ENCODE measurements at places on chromosomes 2 and 18.

GRCh38 chr18:48320639-48320945 lies 88.6 kb downstream of the ZBTB7C start:
- DNase-seq = no peak

GRCh38 chr18:26637983-26638382 lies 89.6 kb upstream of the KCTD1 start:
- DNase-seq = no peak

DNA sequence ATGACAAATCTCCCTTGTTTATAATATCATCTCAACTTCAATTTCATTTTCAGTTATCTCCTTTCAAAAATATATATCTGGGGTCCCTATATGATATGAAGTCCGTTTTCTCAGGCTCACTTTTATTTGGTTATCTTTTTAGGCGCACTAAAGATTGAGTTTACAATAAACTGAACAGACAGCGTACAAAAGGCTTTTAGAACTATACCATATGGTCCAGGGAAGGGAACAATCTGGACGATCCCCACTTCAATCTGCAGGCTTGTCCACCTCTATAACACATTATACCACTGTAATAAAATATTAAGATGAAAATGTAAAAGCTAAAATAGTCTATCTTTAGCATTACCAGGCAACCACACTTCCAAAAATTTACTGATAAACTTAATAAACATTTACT lies 289.9 kb downstream of the ZEB2 start:
- DNase-seq = no peak

DNA sequence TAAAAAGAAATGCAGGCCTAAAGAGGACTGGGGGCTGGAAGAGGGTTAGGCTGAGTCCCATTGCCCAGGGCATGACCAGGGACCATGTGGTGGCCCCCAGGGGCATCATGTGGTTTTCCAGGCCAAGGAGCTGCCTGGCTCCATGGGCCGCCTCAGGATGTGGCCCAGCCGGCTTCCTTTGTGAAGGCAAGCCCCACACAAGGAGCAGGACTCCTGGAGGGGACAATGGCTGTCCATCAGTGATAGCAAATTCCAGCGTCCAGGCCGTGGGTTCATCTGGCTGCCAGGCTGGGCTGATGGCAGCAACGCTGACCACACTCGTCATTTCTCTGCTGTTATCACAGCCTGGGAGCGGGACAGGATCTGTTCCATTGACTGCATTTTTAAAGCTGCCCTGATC lies 82.5 kb downstream of the GBX2 start:
- no peak for DNase-seq

- DNase-seq = no peak
These were observed 90.5 kb downstream of the NDUFA10 start for GRCh38 chr2:239934571-239935171.

DNA sequence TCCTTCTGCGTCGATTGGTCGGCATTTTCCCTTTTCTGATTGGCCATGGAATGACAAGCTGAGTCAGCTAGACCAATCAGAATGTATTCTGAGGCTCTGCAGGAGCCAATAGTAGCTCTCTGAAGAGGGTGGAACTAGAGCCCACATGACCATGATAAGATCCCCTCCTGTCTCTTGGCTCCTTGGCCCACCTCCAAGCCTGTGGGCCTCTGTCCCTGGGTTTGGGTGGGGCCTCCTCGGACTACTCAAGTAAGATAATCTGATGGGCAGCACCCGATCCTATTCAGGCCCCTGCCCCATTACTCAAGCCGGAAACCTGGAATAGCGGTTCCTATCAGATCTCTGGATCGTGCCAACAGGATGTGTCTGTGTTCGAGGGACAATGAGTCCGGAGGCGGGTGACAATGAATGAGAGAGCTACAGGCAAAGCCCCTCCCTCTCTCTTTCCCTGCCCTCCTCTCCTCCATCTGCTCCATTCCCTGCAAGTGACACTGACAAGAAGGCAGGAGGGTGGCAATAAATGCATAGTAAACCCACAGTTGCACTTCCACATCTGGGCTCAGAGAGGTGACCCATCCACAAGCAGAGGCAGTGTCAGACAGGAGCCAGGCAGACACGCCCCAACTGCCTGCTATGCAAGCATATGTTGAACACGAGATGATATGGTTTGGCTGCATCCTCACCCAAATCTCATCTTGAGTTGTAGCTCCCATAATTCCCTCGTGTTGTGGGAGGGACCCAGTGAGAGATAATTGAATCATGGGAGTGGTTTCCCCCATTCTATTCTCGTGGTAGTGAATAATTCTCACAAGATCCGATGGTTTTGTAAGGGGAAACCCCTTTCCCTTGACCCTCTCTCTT lies 114.7 kb downstream of the TNS1 start:
- DNase-seq = no peak

- DNase-seq = no peak
These were observed 297.2 kb upstream of the SLC14A2 start for GRCh38 chr18:45317948-45318640.

- DNase-seq = no peak
These were observed 498.1 kb downstream of the SLC4A3 start for GRCh38 chr2:220125551-220125950.

DNA sequence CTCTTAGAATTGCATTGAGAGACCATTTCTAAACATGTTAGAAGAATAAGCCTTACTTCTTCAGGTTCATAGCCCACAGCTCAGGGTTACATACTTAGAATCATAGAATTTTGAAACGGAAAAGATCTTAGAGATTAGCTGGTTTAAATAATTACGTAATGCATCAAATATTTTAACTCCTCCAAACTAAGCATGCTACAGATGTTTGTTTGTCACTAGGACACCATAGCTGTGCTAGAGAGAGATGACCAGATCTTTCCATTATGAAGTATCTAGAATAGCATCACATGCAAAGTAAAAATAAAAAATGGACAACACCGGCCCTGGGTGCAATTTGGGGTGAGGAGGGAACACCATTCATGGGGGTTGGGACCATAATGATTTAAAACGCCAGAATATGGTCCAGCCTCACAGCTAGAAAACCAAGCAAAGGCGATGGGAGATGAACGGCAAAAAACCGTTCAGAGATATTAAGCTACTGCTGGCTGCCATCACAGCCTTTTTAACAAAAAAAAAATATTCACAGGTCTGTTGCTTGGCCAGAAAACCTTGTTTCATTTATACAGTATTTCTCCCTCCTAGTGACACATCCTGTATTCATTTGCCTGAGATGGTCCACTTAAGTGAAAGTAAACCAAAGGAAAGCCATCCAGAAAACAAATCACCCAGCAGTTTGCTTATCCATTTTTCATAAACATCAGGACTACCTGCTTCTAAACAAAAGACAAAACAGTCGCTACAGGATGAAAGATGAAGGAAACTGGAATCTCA lies 94.2 kb downstream of the EPHA4 start:
- DNase-seq = no peak

- no peak for DNase-seq
These were observed 114.4 kb upstream of the CHRNA1 start for GRCh38 chr2:174878537-174879147.

DNA sequence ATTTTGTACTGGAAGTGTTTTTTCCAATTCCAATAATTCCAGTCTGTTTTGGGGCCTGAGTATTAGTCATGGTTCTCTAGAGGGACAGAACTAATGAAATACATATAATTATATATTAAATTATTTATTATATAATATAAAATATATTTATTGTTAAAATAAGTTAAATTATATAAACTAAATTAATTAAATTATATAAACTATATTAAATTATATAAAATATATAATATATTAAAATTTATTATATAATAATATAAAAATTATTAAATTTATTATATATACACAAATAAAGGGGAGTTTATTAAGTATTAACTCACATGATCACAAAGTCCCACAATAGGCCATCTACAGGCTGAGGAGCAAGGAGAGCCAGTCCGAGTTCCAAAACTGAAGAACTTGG lies 253.4 kb upstream of the NETO1 start:
- no peak for DNase-seq

- DNase-seq = no peak
These were observed 183.4 kb downstream of the PTGR3 start for GRCh38 chr18:75025573-75025972.

- no peak for DNase-seq
These were observed 60.1 kb upstream of the TFCP2L1 start for GRCh38 chr2:121345101-121345500.

- no peak for DNase-seq
These were observed 392.8 kb downstream of the TNS1 start for GRCh38 chr2:217609952-217610351.

GRCh38 chr2:3073704-3074103 lies 303.9 kb downstream of the EIPR1 start:
- no peak for DNase-seq

DNA sequence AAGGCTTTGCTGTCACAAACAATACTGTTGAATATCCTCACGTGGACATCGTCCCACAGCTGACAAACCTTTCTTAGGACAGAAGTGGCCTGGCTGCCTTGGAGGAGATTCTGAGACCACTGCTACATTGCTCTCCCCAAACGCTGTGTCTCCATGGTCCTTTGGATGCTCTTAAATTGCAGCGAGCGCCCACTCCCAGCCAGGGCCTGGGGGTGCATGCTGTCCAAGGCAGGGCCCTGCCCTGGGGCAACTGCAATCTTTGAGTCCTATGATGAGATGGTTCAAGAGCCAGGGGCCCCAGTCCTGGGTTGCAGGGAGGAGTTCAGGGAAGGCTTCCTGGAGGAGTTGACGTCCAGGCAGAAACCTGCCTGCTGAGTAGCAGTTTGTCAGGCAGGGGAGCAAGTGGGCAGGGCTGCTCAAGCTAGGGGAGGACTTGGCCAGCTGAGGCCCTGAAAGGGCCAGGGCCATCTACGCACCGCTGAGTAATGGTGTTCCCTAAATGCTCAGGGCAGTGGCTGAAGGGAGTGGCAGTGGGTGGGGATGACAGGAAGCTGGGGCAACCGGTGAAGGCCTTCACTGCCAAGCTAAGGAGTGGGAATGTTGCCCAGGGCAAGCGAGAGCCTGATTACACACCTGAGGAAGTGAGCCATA lies 10.8 kb upstream of the SDC1 start:
- DNase-seq = no peak

- DNase-seq = no peak
These were observed 9.1 kb upstream of the CKAP2L start for GRCh38 chr2:112773556-112773955.
